ENCODE measurements at places on chromosomes 12 and 14.

DNA sequence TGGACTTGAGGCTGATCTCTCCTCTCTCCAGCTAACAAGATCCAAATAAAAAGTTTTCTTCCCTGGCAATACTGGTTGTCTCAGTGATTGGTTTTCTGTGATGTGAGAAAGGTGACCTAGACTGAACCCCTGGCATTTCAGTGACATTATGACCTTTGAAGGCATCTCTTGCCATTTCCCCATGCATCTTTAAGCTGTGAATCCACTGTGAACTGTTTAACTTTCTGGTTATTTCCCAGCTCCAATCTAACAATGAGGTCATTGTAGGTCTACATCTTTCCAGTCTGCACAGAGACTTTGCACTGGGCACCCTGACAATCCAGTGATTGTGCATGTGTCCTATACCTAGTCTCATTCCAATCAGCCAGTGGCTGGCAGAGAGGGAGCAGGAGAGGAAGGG lies 155.9 kb upstream of the NUDT4 start:
- DNase-seq, result no peak

DNA sequence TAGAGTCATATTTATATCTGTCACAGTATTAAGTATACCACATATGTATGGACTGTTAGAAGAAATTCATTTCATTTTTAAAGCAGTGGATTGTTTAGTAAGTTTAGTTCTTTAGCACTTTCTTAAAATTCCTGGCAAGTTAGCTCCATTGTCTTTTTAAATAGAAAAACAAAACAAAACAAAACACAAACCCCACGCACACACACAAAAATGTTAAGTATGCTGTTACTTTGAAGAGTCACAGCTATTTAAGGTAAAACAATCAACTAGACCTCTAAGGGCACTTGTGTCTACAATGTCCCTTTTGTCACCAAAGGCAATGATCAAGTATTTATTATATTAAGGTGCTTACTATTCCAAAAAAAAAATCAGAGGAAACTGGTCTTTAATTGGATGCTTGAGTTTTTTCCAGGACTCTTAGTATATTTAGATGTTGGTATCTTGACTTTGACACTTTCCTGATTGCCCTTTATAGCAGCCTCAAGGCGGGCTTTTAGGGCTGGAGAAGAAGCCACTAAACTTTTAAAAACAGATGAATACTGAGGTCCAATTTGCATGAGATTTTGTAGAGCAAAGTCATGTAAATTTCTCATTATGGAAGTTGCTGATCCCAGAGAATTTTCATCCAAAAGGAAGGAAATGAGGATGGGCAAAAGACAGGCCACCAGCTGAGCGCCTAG lies 85.5 kb upstream of the HECTD1 start:
- no peak for DNase-seq

- no peak for DNase-seq
Observed at GRCh38 chr12:81347404-81347803, 269.5 kb downstream of the ACSS3 start.

DNA sequence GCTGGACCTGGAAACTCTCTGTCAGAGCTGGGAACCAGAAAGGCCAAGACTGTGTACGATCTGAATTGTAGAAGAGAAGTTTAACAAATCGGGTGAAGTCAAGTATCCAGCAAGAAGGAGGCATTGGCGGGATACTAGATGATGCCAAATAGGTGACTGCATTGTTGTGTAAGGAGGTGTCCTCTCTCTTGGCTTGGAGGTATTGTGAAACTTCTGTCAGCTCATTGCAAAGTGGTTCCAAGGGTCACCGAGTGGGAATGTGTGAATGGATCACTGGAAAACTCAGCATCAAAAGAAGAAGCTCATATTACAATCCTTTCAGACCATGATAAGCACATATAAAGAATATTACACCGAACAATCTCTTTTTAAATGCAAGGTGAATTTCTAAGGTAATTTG lies 11.7 kb downstream of the NAV3 start:
- no peak for DNase-seq

DNA sequence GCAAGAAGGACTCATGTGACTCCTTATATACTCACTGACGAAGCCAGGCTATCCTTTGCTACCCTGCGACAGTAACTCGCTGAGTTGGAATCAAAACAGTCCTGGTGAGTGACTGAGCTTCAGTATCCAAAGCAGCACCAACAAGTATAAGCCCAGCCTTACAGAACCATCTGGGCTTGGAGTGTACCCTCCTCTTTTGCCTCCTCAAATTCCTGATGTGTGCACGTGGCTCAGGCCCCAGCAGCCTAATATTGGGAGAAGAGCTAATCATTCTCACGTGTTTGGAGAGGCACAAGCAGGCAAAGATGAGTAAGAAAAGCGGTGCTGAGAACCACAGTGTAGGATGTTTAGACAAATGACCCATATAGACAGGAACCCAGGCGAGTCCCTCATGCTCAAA lies 34.4 kb downstream of the PPTC7 start:
- no peak for DNase-seq

DNA sequence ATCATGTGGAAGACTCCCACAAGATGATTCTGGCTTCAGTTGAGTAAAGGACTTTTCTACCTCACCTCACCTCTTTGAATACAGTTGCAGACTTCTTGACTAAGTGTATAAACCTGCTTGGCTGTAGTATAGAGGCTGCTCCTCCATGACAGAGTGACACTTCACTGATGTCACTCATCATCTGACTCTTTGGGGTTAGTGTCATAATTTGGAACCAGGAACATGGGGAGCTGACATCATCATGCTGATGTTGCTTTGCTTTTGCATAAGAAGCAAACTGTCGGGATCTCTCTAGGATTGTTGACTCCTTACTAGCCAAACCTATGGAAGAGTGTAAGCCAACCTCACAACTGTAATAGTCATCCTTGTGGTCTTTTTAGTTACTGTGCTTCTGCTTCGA lies 75.2 kb upstream of the PDZRN4 start:
- no peak for DNase-seq

DNA sequence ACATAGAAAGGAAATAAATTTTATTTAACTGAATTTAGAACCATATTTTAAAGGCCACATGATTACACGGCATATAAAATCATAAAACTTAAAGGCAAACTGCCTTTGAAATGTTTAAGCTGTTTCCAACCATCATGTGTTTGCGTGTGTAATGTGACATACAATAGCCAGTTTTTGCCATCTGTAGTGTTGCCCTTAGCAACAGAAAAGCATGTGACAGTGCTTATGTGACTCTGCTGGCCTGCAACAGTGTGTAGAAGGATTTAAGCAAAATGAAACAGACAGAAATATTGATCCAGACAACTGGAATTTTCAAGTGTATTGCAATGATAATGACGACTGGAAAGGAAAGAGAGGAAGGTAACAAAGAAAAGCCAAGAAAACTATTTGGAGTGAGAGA lies 49.5 kb downstream of the TSPAN19 start:
- DNase-seq, result no peak

DNA sequence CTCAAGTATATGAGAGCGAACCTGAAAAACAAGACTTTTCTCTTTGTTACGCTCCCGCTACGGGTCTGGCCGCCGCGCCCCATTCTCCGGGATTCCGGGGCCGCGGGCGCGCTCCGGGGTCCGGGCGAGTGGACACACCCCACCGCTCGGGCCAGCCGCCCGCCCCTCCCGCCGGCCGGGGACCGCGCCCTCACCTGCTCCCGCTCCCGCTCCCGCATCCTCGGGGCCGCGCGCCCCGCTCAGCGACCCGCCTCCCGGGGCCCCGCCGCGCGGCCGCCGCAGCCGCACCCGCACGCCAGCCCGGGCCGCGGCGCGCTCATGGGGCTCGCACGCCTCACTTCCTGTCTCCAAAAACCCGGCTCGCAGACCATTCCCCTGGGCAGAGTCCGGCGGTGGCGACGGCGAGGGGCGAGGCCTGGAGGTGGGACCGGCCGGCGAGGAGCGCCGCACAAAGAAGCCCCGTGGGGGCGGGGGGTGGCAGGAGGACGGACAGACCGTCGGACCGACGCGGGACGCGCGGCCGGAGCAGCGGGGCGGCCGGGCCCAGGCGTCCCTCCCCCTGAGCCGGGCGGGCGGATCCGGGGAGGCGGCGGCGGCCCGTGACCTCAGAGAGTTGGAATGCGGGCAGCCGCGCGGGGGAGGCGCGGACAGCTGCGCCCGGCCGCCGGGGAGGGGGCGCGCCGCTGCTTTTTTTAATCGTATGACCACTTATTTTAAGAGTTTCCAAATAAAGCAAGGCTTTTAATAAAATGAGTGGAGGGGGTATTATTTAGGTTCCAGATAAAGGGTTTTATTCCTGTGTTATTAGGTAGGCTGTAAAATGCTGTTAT lies at the start of gene PTPN21:
Gene PTPN21 (minus strand): TSS at position 551 of the 830 bp plus-strand sequence. CDS start 4,590 bp downstream, outside the sequence.
- no peak for DNase-seq

GRCh38 chr12:53825246-53826081 lies 73.7 kb upstream of the CISTR start:
- DNase-seq, result no peak

- no peak for DNase-seq
Observed at GRCh38 chr14:89164168-89165073, 252.6 kb downstream of the FOXN3 start.

- DNase-seq, result no peak
Observed at GRCh38 chr12:121673013-121673511, 3.6 kb upstream of the MORN3 start.

DNA sequence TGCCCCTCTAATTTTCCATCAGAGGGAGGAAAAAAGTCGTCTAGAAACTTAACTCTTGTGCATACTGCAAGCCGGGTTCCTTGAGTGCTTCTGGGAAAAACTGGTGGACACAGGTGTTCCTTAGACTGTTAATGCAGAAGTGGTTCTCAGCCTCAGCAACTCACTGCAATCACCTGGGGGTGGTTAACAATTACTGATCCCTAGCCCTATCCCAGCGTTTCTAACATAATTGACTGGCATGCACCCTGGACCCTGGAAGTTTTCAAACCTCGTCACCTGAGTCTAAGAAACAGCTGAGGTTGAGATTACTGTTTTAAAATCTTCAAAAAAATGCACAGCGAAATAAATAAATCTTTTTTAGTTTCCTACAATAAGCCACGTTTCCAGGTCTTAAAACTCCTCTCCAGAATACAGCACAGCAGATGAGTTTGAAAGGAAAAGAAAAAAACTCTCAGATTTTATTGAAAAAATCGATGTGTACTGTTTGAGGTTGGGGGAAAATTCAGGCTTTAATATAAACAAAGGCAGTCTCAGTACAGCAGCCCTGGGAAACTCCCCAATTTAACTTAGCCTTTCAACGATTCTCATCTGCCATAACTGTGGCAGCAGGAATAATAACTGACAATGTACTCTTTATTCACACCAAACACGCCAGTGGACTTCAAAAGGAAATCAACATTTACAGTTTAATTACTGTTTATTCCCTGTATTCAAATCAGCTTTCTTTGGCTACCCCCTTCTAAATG lies 45.4 kb downstream of the PHLDA1 start:
- no peak for DNase-seq

GRCh38 chr12:106680280-106680679 lies 94.2 kb upstream of the RIC8B start:
- DNase-seq, result no peak

- no peak for DNase-seq
Observed at GRCh38 chr12:69354556-69355187, 4.9 kb upstream of the YEATS4 start.

GRCh38 chr12:90770861-90771260 lies 184.1 kb downstream of the CCER1 start:
- no peak for DNase-seq

GRCh38 chr14:62694075-62694474 lies 351.2 kb downstream of the KCNH5 start:
- no peak for DNase-seq

GRCh38 chr12:59593761-59594160 lies 2.1 kb upstream of the SLC16A7 start:
- no peak for DNase-seq

DNA sequence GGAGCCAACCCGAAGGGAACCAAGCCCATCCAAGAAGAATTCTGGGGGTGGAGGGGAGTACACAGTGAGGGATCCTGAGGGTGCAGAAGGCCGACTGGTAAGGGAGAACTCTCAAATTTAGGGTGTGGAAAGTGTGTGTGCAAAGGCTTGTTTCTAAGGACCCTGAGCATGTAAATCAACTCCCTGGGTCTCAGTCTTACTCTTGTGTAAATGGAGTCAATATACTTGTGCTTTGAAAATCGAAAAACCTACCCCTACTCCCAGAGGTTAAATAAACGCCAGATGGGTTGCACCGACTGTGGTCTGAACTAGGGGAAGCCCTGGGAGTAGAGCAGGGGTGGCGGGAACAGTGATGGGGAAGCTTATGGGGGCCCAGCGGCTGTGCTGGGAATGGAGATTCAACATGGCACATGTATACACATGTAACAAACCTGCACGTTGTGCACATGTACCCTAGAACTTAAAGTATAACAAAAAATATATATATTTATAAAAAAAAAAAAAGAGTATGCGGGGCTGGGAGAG lies 6.0 kb downstream of the B4GALNT1 start:
- DNase-seq, result no peak

GRCh38 chr12:18567787-18568186 lies 170.0 kb downstream of the PLCZ1 start:
- DNase-seq, result no peak

DNA sequence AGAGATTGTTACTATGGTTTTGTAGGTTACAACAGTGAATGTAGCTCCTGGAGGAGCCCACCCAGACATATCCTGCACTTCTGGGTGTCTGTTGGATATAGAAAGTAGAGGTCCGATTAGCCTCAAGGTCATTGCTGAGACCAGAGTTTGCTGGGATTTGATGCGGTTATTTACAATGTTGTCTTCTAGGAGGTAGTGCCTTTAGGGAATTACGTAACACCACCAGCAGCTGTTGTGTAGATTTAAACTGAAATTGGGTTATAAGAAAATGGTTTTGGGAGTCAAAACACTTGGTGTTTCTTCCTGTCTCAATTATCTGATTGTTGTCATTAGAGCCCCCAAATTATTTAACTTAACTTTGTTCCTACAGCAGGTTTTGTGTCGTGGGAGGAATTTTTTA lies 225.3 kb upstream of the PELI2 start:
- DNase-seq, result no peak

DNA sequence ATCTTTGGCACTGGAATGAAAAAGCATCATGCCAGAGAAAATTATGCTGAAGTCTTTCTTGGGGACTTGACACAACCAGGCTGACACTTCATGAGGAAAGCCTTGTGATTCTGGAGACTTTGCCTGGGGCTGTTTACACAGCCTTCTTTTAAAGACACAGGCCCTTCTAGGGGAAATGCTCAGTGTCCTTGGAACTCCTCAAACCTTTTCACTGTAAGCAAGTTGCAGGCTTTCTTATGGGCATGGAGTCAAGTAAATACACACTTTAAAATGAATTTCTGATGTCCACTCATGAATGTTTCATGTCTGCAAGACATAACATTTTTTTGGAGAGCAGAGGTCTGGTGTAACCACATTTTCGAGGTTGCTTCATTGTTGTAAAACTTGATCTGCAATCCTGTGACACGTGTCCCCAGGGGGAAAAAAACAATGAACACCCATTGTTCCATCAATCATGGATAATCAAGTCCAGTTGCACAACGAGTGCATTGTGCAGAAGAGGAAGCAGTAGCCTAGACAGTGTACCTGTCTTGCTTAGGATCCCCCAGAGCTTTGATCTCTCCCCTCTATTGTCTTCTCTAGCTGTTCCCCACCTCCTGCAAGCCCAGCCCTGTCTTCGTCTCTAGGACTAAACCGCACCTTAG lies 155.1 kb upstream of the PRICKLE1 start:
- DNase-seq, result no peak

Measured in stimulated activated CD8-positive, alpha-beta memory T cell treated with anti-CD3 and anti-CD28 coated beads, Interleukin-15, amount 100 ng/mL, for 48 hours (primary cell).